ENCODE measurements at places on chromosomes 7 and 10.

DNA sequence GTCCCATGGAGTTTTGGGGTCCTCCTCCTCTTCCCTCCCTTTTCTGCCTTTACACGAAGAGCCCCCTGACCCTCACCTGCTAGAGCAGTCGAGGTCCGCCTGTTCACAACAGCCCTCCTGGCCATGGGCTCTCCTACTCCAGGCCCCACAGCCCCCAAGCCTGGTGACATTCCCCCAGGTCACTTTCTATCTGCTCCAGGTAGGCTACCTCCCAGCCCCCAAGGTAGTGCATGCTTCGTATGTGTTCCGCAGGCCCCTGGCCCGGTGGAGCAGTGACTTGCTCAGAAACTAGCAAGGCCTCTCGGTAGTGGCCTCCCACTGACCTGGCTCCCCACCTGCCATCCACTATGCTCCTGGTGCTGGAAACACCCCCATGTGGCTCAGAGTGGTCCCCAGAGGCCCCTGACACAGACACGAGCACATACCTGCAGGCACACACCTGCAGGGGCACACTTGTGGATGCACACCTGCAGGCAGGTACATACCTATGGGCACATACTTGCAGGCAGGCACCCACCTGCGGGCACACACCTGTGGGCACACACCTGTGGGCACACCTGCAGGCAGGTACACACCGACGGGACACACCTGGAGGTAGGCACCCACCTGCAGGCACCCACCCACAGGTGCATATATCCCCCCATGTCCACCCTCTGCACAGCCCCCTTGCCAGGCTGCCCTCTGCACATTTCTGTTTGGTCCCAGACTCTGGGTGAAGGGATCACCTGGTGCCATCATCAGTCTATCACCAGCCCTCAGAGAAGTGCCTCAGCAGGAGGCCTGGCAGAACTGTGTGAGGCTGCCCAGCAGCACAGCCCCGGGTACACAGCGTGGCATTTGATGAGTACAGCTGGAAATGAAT lies 322.5 kb downstream of the PTPRN2 start:
- no peak for DNase-seq

GRCh38 chr10:44240584-44241205 lies 144.2 kb downstream of the CXCL12 start:
- DNase-seq: no peak

- peak; percentile 70 for DNase-seq
Observed at GRCh38 chr10:27223964-27224363, 16.6 kb downstream of the ACBD5 start.

DNA sequence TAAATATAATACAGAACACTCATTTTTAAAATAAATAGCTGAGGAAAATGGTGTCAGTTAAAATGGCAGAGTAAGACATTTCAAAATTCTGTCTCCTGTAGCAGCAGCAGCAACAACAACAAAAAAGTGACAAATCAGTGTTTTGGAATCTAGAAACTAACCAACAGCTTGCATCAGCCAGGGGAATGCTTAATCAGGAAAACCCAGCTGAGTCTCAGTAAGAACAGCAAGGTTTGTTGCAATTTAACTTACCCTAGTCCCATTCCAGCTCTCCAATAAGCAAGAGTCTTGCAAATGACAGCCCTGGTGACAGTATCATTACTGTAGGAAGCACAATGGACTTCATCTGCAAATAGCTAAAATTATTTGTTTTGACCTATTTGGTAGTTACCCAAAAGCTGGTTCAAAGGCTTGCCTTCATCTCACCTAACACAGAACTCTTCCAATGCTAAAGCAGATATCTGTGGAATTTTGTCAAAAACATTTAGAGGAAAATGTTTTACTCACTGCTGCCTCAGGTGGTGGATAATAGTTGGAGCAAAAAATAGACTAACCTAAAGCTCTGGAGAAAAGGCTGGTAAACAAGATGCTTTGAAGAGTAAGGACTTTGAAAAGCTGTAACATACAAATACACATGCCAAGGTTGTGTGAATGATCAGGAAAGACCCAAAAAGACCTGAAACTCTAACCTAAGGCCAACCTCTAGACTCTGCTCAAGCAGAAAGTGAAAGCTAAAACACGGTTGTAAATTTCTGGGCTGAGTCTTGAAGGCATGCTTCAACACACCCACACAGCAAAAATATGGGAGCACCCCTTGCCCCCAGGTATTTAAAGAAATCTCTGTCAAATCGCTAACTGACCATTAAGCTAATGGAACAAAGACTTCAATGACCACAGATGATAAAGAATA lies 9.9 kb upstream of the ARHGAP22 start:
- peak; percentile 49 for DNase-seq

DNA sequence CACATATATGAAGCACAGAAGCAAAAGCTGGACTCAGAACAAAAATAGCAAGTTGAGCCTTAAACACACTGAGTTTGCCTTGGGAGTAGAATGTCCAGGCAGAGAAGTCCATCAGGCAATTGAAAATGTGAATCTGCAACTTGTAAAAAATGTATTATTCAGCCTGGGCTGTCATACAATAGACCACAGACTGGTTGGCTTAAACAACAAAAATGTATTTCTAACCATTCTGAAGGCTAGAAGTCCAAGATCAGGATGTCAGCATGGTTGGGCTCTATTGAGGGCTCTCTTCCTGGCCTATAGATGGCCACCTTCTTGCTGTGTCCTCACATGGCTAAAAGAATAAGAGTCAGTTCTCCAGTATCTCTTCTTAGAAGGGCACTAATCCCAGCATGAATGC lies 76.5 kb upstream of the CAPZA2 start:
- DNase-seq: no peak

DNA sequence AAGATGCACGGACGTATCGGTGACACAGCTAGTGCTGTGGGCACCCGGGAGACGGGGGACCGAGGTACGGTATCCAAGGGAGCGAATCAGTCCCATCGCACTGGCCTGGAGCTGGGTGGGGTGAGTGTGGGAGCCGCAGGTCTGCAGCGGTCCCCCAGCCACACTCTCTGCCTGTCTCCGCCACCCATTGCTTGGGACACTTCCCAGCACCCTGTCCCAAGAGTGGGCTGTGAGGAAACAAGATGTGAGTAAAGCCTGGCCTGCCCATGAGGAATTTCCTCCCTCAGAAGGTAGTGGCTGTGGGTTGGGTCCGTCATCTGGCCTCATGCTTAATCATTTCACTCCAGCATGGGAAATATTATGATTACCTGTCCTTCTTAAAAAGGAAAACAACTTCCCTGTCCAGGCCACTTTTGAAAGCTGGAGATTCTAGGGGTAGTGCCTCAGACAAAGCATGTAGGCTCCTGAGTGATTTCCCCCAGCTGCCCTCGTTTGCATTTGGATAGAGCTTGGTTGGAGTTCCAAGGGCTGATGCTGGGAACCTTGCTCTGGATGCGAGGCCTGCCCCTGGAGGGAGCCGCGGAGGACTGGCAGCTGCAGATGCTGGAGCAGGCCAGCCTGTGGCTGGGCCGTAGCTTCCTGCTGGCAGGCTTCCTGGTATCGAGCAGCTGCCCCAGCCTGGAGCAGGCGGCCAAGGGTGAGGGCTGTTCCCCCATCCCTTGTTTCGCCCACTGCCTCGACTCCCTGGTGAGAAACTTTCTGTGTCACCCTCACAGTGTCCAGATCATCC lies 6.2 kb upstream of the ACTR3C start:
- no peak for DNase-seq

GRCh38 chr10:71232089-71232998 lies 20.0 kb downstream of the UNC5B start:
- peak; percentile 36 for DNase-seq

GRCh38 chr10:84008878-84009277 lies 130.4 kb upstream of the GHITM start:
- DNase-seq: peak; percentile 74

DNA sequence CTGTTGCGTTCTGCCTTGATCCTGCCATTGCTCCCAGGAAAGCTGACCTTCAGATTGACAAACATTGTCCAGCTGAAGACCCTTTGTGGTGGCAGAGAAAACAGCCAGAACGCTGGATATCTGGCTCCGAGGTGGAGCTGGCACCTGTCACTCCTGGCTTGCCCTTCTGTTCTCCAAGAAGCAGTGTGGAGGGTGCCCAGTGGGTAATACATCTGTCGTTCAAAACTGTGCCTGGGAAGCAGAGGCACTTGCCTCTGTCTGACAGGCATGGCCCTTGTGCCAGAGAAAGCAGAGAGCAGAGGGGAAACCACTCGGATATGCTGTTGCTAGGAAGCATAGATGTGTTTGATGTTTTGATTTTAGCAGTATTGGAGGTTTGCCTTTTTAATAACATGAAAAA lies 231.4 kb downstream of the BMPER start:
- no peak for DNase-seq

Measured in OCI-M1 (cell line).